T-cell (primary cell): ENCODE measurements at places on chromosomes 4 and X.

- H3K4me3 ChIP-seq = no peak overlapping the region
- H3K4me1 ChIP-seq = no peaks in the 10 kb centered on the region
These were observed 834 bp downstream of the NHS start for GRCh38 chrX:17375637-17376430.

DNA sequence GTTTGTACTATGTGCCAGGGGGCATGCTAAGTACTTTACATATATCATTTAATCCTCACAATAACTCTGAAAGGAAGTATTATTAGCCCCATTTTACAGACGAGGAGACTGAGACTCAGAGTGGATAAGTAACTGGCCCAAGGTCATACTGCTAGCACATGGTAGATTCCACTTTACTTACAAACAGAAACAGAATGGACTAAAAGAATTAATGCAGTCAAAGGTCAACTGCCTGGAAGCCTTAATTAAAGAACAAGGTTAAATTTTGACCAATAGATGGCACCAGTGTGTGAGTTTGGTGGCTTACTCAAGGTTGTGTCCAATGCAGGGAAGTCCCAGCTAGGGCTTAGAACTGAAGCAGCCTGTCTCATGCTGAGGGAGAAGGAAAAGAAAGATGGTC is 4.7 kb downstream of the RIPPLY1 start:
- no peaks in the 10 kb centered on the region for H3K36me3 ChIP-seq
- H3K4me1 ChIP-seq = no peaks in the 10 kb centered on the region
- no peak overlapping the region for H3K4me3 ChIP-seq

DNA sequence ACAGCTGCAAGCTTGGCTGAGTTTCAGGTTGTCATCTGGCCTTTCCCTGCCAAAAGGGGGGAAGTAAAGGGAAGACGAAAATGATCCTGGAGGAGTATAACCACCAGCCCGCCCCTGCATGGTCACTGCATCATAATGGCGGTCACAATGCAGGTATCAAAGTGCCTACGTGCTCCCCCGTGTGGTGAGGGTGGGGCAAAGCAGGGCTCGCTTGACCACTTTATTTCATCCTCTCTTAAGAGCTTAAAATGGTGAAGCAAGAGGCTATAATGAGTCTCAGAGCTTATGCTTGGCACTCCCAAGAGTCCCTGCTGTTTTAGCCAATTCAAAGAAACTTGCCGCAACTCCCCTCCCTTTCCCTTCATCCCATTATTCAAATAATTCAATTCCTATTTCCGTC is 105.6 kb downstream of the APOOL start:
- H3K4me3 ChIP-seq = no peak overlapping the region
- H3K27ac ChIP-seq = no peak overlapping the region
- no peak for DNase-seq

DNA sequence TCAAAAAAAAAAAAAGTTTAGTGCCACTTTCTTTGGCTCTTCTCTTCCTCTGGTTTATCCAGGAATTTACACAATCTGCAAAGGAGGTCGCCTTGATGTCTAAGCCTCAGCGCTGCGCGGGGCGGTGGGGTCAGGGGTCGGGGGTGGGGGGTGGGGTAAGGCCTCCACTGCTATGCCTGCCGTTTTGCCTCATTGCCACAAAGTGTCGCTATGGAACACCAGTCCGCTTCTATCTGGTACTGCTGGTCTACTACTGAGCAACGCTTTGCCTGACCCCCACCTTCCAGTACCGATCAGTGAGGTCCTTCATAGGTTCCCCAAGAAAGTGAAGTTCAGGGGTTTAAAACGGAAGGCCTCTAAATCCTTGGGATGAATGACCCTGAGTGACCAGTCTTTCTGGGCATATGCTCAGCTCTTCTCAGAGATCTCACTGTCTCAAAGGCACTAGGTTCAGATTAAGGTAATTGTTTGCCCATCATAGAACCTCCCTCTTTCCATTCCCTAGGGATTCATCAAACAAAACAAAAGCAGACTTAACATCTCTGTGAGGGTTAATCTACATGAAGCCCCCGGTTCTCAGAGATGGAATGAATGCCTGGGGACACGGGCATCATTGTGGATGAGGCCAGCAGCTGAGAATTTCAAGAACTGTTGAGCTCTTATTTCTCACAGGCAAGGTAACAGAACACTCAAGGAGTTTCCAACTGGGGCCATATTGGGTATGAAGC is 16.9 kb upstream of the TSR2 start:
- no peaks in the 10 kb centered on the region for H3K36me3 ChIP-seq
- H3K27ac ChIP-seq = no peak overlapping the region
- no peak for DNase-seq
- no peak overlapping the region for H3K4me3 ChIP-seq
- H3K4me1 ChIP-seq = no peaks in the 10 kb centered on the region

DNA sequence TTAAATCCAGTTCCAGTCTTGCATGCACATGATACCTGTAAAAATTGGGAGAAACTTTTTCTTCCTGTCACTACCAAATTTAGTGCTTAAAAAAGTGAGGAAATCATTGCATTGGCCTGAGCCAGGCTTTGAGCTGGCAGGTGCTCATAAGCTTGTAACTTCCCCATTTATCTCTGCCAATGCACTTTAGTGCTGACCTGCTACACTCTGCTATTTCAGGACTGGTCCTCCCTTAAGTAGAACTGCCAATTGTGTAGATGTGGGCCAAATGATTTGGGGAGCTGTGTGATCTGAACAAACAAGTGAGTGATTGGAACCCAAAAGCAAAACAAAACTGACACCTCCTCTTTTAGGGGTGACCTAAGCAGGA is 51.8 kb downstream of the ZNF827 start:
- no peak for DNase-seq
- H3K27ac ChIP-seq = no peak overlapping the region
- no peaks in the 10 kb centered on the region for H3K36me3 ChIP-seq
- no peaks in the 10 kb centered on the region for H3K4me1 ChIP-seq
- H3K27me3 ChIP-seq = no peaks in the 10 kb centered on the region
